Motor neuron (in vitro differentiated cells): ENCODE measurements at places on chromosomes 6 and 20. TPM values are rescaled to one million over a fixed set of nuclear protein-coding genes. Genes with fewer than 3 reads are reported as not detected.

FOXQ1 gene
- total RNA-seq = not detected in 2 replicates

C6orf52 gene
- not detected in 2 replicates for total RNA-seq

FOXA2 gene
- 0.14 and 0.34 TPM in 2 replicates for total RNA-seq

PARD6B gene
- total RNA-seq = 5.9 and 7.3 TPM in 2 replicates

RNF217 gene
- total RNA-seq = 28.0 and 28.1 TPM in 2 replicates

COX4I2 gene
- not detected in 2 replicates for total RNA-seq

TP53TG5 gene
- total RNA-seq = 1.1 and 1.9 TPM in 2 replicates

SLC22A23 gene
- 11.7 and 13.3 TPM in 2 replicates for total RNA-seq
